Fibroblast of skin of right quadriceps (primary cell): ENCODE measurements at places on chromosomes 6 and 20.

GRCh38 chr6:71333697-71334096, 45.1 kb downstream of the OGFRL1 start:
- peak; percentile 87 for DNase-seq

DNA sequence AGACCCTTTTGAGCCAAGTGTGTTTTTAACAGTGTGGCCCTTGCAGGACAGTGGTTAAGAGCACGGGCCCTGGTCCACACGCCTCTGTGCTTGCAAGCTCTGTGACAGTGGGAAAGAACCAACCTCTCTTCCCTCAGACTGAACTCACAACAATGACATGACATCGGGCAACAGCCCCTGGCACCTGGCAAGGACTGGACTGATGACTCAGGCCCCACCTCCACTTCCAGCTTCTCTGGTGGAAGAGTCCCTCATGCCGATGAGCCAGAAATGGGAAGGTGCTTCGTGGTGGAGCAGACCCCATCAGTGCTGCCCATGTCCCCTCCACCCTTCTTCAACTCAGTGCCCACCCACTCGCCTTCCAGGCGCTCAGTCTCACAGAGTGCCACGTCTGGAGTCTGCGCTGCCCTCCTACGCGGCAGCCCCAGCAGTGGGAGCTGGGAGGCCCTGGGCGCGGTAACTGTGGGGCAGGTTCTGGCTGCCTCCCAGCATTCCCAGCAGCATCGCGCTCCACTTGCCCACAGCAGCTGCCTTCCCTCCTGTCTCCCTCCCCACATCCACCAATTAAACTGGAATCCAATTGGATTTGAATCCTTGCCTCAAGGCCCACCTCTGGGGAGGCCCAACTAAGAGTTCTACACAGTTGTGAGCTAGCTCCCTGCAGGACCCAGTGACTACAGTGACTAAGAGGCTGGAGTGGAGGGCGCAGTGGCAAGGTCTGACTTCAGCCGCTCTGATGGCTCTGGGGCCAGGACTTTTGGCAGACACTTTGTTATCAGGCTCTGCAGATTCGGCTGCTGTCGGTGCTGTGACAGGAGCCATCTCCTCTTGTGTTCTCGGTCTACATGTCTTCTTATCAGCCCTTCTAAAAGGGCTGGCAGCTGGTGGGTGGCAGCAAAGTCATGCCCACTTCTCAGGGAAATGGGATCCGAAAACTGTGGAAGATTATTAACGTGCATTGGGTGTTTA, 156.8 kb upstream of the MLN start:
- no peak for DNase-seq

GRCh38 chr20:42634156-42634555, 555.5 kb downstream of the PTPRT start:
- DNase-seq, result no peak

GRCh38 chr20:21090721-21091120, 15.4 kb downstream of the LINC00237 start:
- DNase-seq, result no peak

DNA sequence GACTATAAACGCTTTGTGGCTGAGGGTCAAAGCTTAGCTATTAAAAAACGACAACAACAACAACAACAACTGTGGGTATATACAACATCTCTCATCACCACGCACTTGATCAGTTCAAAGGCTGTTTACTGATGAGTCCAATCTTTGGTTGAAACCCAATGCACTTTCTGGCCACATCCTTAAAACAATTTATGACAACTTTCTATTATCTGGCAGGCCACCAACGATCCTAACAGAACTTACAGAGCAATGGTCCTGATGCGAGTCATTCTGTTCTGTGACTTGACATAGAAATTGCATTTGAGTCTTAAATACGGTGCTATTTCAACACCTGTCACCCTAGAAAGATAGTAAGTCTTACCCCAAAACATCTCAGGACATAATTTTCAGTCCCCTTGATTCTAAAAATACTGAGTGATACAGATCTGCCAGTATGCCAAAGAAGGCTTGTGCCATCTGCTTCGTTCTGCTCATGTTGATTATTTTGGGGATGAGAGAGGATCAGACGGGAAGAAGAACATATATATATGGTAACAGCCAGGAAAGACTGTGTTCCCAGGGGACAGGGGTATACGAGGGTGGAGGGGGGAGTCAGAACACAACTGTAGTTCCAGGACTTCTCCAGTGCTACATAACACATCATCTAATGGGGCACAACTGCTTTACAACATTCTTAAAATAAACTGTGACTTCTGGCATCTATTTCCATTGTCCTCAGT, 55.8 kb downstream of the PLAGL1 start:
- no peak for DNase-seq
